ENCODE measurements at places on chromosomes 12 and 14.

- no peak for ATAC-seq
Observed at GRCh38 chr12:6963016-6963731, 7.3 kb downstream of the PHB2 start.

DNA sequence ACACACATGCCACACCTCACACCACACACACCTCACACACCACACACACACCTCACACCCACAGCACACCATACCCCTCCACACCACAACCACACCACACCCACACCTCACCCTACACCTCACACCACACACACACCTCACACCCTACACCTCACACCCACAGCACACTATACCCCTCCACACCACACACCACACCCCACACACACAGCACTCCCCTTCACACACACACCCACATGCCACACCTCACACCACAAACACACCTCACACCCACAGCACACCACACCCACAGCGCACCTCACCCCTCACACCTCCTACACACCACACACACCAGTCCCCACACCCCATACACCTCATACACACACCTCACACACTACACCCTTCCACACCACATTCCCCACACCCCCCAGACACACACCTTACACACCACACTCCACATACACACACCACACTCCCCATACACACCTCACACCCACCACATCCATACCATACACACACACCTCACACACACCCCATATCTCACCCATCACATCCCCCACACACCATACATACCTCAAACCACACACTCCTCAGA is 80.0 kb downstream of the ACTN1 start:
- no peak for ATAC-seq

DNA sequence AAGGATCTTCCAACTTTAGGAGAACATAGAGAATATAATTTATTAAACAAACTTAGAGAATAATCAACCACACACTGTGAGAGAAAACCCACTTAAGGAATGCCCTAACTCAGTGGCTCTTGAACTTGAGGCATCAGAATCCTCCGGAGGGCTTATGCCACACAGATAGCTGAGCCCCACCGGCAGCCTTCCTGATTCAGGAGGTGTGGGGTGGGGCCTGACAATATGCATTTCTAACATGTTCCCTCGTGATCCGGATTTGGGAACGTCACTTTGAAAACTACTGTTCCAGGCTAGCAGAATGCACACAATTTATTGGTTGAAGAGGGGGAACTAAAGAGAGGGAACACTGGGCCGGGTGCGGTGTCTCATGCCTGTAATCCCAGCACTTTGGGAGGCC is 2.0 kb upstream of the SOAT2 start:
- ATAC-seq, result no peak

- peak; percentile 81 for ATAC-seq
Observed at GRCh38 chr12:27619308-27619707, 76.9 kb upstream of the REP15 start.

DNA sequence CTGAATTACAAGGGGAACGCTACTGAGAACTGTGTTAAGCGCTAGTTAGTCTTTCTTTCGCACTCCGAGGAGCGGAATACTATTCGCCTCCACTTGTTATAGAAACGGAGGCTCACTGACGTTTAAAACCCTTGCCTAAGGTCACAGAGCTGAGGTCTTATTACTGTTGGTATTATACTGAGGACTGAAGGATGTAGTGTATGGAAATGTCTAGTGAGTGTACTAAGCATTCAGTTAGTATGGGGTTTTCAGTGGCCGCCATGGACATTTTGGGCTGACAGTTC is 826 bp downstream of the ACADS start:
- ATAC-seq, result no peak

DNA sequence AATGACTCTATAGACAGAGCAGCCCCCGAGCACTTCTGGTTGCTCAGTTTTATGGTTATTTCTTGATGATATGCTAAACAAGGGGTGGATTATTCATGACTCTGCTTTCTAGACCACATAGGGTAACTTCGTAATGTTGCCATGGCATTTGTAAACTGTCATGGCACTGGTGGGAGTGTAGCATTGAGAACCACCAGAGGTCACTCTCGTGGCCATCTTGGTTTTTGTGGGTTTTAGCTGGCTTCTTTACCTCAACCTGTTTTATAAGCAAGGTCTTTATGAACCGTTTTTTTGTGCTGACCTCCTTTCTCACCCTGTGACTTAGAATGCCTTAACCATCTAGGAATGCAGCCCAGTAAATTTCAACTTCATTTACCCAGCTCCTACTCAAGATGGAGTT is 1036.2 kb upstream of the FLRT2 start:
- ATAC-seq, result no peak

DNA sequence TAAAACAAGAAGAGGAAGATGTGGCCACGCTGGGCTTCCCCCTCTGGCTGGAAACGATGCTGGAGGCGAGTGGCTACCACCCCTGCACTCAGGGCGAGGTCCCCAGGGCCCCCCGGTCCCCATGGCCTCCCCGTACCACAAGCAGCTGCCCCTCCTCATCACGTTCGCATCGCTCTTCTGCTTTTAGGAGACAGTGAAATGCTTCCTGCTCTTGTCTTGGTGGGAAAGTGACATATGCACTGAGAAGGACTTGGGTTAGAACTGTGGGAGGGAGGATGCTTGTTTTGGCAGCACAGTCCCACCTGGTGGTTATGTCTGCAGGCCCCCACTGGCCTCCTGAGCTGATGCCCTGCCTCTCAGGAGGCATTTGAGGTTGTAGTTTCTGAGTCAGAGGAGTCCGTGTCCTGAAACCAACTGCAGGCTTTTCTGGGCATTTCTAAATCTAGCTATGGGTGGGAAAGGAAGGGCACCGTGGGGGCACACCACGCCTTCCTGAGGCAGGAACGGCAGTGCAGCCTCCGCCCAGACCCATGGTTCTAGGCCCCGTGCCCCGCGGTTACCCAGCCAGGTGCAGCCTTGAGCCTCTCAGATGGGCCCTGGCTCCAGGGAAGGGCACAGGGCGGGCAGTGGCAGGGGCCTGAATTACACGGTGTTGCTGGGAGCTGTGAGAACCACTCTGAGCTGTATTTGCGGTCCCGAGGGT is 139.3 kb downstream of the ADGRD1 start:
- no peak for ATAC-seq

- no peak for ATAC-seq
Observed at GRCh38 chr12:77768558-77768957, 62.1 kb upstream of the NAV3 start.

GRCh38 chr14:79412822-79413221 is 798.5 kb downstream of the DIO2 start:
- no peak for ATAC-seq

Data from activated CD4-positive, CD25-positive, alpha-beta regulatory T cell treated with anti-CD3 and anti-CD28 coated beads, Interleukin-2, amount 50 U/mL, for 24 hours (primary cell).